Peyer's patch (tissue), 4 donors: ENCODE measurements at places on chromosomes 7 and 10. TPM values are rescaled to one million over a fixed set of nuclear protein-coding genes. Genes with fewer than 3 reads are reported as not detected.

The ZNF138 gene
- 9.4 TPM for total RNA-seq

The ING3 gene
- 22.1 TPM for total RNA-seq

DNA sequence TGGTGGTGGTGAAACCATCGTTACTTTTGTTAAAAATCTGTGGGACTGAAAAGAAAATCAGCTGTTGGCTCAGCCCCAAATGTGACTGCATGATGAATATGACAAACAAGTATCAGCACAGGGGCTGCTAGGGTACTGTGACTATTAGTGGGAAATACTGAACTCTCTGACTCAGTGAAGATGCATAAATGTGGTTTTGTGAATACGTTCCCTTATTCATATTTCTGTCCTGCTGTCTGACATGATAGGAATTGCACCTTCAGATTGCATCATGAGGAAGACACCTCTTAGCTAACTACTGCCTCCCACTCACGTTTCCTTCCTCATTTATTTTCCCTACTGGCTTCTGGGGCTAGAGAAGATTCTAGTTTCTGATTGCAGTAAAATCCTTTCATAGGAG, 1.4 kb downstream of the CLEC5A start:
- no peaks in the 10 kb centered on the region for H3K4me1 ChIP-seq
- DNase-seq, result no peak
- H3K27ac ChIP-seq, result no peak overlapping the region
- no peaks in the 10 kb centered on the region for H3K36me3 ChIP-seq
- no peaks in the 10 kb centered on the region for H3K27me3 ChIP-seq
- H3K4me3 ChIP-seq, result no peak overlapping the region

GRCh38 chr7:75971309-75971960, 23.0 kb downstream of the TMEM120A start:
- H3K36me3 ChIP-seq, result no peaks in the 10 kb centered on the region
- no peaks in the 10 kb centered on the region for H3K4me1 ChIP-seq
- no peak overlapping the region for H3K4me3 ChIP-seq
- H3K27ac ChIP-seq, result peak overlapping the region; percentile 28

- H3K36me3 ChIP-seq, result no peaks in the 10 kb centered on the region
- no peak for DNase-seq
- H3K4me1 ChIP-seq, result peaks cover 16% of the 10 kb centered on the region
These were observed 26.6 kb upstream of the LMTK2 start for GRCh38 chr7:98079891-98080648.

DNA sequence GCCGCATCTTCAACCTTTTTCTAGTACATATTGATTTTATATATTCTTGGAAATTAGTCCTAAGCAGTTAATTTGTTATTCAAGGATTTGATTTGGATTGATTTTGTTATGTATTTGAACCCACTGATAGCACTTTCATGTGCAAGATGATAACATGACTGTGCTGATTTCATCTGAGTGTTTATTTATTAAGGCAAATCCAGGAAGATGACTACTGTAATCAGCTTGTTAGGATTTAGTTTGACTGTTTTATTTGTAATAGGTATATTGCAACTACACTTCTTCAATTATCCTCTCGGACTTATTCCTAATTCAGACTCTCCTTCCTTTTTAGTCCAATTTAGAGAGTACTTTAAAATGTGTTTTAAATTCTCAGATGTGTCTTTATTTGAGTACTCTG, 75.1 kb upstream of the PRKG1 start:
- H3K4me3 ChIP-seq, result no peak overlapping the region
- H3K27ac ChIP-seq, result no peak overlapping the region
- H3K4me1 ChIP-seq, result no peaks in the 10 kb centered on the region
- no peaks in the 10 kb centered on the region for H3K36me3 ChIP-seq

- DNase-seq, result no peak
- no peaks in the 10 kb centered on the region for H3K27me3 ChIP-seq
- H3K4me3 ChIP-seq, result no peak overlapping the region
These were observed 865.2 kb upstream of the GHITM start for GRCh38 chr10:83274088-83274487.

- H3K27ac ChIP-seq, result no peak overlapping the region
- no peak for DNase-seq
- H3K27me3 ChIP-seq, result no peaks in the 10 kb centered on the region
- no peak overlapping the region for H3K4me3 ChIP-seq
- no peaks in the 10 kb centered on the region for H3K36me3 ChIP-seq
These were observed 118.1 kb downstream of the ARL4A start for GRCh38 chr7:12805518-12805928.
